Aorta (tissue), 5 donors: ENCODE measurements at places on chromosomes 6 and 20. TPM values are rescaled to one million over a fixed set of nuclear protein-coding genes. Genes with fewer than 3 reads are reported as not detected.

GRCh38 chr6:14450133-14450504 is 332.5 kb downstream of the CD83 start:
- DNase-seq, result no peak

GRCh38 chr20:60201198-60201835 is 243.1 kb downstream of the CDH26 start:
- DNase-seq, result no peak

DNA sequence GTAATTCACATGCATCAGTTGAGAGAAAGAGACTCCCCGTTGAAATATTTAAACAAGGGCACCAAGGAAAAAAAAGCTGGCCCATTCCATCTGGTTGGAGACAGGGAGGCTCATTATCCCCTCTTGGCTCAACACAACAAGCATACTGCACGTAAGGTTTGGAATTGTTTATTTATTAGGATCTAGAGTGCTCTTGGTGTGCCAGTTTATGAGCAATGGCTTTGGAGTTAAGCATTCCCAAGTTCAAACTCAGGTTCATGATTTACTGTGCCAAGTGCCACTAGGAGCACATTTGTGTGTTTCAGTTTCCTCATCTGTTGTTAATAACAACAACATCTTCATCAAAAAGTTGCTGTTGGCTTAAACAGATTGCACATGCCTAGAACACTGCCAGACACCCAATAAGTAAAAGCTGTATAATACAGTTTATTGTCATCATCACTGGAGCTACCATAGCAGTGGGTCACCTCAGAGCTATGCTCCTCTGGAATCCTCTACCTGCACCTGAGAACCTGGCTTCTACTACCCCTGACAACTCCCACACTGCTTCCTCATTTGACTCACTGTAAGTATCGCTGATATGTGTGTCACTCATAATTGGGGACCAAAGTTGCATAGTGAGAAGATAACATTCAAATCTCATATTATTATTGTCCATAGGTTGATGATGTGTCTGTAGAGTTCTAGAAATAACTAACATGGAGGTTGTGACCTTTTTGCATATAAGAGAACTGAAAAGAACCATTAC is 5.4 kb downstream of the SLC17A3 start:
- no peak for DNase-seq

The FHL5 gene
- 413 TPM for total RNA-seq

The ELOVL4 gene
- total RNA-seq, result 3.3 TPM

DNA sequence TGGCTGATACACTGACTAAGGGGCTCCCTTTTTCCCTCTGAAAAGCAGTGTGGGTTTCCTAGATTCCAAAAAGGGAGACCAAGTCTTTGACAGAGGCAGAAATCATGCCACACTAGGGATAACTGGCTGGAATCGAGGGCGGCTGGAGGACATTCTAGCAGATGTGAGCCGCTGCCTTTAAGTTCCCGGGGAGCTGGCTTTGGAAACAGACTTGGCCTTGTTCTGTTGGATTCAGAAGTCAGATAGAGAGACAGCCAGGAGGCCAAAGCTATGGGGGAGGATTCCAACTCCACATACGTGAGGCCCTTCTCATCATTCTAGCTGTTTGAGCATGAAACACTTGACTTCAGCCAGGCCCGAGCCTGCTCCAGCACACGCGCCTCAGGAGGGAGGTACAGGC is 109.9 kb upstream of the FOXC1 start:
- DNase-seq, result no peak

DNA sequence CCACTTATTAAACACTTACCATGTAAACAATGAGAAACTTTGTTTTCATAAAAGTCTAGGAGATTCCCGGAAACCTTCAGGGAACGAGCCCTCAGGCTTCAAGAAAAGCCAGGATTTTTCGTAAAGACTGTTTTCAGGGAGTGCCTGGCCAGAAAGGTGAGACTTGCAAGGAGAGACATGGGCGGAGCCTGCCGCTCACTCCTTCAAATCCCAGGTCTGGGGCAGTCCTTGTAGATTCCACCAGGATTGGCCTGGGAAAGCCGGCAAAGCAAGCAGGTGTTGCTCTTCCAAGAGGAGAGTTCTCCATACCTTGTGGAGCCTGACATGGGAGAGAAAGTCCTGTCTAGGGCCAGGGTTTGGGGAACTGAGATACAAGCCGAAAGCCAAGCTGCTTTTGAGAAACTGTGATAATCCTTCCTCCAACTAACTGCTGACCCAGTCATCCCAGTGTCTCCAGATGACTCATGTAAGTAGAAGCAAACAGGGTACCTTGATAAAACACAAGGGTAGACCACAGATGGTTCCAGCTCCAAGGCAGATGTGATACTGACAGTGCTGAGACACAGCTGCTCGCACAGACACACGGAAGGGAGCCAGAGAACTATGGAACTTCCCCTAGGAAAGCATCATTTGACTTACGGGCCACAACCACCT is 69.4 kb upstream of the NAA20 start:
- DNase-seq, result no peak

GRCh38 chr6:83119742-83120300 is 52.4 kb downstream of the DOP1A start:
- no peak for DNase-seq

GRCh38 chr20:33386673-33387072 is 14.6 kb downstream of the CDK5RAP1 start:
- DNase-seq, result no peak

DNA sequence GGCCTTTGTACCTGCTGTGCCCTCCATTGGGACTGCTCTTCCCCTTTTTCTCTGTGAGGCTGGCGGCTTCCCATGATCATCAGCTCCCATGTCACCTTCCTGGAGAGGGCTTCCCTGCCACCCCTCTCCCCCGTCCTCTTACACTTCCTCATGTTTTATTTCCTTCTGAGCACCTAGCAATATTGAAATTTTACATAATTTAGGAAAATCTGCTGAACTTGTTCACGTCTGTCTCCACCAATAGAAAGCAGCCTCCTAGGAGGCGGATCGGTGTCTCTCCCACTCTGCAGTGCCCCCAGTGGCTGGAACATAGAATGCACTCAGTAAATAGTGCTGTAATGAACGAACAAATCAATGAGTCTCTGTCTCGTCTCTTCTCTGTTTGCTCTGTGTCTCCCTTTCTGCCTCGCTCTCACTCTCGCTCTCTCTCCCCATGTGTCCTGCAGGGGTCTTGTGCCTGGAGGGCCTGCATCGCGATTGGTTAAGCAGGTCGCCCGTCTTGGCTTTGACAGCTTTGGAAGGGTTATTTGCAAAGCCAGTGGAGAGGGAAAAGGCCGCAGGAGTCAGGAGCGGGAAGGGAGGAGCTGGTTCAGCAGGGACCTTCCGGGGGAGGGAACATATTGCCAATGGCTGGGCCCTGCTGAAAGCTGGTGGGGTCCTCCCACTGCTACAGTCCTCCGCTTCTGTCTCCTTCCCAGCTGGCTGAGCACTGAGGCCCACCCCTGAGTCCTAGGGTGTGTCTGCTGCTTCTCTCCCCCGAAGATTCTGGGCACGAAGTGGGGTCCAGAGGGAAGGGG is 12.1 kb upstream of the OCSTAMP start:
- peak; percentile 71 for DNase-seq

- DNase-seq, result peak; percentile 60
Measured at GRCh38 chr20:57387945-57388371, 3.2 kb upstream of the RBM38 start.

The STX11 gene
- 7.0 TPM for total RNA-seq

DNA sequence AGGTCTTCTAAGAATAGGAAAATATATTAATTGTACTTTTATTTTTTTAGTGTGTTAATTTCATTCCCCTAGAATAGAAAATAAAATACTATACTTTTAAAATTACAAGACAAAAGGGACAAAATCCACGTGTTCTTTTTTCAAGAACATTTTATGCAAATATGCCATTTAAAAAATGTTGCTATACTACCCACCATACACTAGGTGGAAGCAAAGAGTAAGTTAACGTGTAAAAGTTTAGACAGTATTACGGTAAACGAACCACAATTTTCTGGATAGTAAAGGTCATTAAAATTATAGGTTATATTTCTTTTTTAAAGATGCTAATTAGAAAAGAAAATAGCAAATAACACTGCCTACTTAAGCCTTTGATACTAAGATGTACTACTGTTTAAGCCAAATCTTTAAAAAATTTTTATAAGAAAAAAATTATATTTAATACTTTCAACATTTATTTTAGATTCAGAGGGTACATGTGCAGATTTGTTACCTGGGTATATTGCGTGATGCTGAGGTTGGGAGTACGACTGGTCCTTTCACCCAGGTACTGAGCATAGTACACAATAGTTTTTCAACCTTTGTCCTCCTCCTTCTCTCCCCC is 287.6 kb downstream of the PHF3 start:
- DNase-seq, result no peak

GRCh38 chr6:139577763-139578604 is 203.5 kb upstream of the CITED2 start:
- DNase-seq, result no peak

DNA sequence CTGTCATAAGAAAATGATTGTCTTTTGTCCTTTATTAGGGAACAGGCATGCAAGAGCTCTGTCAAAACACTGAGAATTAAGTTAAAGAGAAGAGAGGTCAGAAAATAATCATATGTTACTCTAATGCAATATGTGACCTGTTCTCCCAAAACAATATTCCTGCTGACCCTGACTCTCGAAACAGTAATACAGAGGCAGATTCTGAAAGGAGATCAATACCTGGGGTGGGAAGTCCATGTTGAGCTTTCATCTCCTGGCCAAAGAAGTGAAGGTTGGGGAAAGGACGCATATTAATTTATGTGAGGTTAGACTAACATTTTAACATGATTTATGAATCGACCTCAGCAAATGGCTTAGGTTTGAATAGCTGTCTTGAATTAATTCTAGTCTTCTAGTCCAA is 243.0 kb downstream of the PTPRK start:
- DNase-seq, result no peak

The UBE2C gene
- 1.0 TPM for total RNA-seq

- no peak for DNase-seq
Measured at GRCh38 chr6:37525460-37526357, 26.0 kb upstream of the CCDC167 start.

GRCh38 chr20:61871913-61872312 is 193.8 kb downstream of the TAF4 start:
- no peak for DNase-seq

DNA sequence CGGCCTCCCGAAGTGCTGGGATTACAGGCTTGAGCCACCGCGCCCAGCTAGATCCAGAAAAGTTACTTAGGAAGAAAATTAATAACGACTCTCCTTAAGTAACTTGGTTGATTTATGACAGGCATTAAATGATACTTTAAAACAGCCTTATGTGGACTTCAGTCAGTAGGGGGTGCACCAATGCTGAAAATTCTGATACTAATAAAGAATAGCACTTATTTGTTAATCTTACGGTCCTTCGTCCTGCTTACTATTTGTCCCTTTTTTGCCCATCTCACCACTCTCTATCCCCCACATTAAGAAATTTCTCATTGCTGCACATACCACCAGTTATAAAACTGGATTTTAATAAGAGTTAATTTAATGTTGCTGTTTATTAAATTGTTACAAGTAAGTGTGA is 12.7 kb upstream of the PRELID3B start:
- no peak for DNase-seq

DNA sequence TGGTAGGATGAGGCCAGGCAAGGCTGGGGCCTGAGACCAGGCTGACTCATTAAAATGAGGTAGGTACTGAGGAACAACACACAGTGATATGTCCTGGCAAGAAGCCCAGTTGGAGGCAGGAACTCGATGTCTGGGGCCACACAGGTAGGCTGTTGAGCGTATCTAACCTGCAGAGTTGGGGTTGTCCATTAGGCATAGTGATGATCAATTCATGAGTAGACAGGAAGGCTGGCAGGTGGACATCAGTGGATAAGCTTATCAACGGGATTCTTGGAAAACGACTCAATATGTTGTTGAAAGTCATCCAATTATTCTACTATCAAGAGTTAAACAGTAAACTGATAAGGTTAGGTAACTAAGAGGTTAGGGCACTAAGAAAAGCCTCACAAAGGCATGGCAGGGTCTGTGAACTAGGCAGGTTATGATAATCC is 193.2 kb upstream of the COL21A1 start:
- DNase-seq, result no peak

- DNase-seq, result no peak
Measured at GRCh38 chr20:37490663-37491350, 30.2 kb upstream of the NNAT start.

The SEMG1 gene
- total RNA-seq, result not detected

DNA sequence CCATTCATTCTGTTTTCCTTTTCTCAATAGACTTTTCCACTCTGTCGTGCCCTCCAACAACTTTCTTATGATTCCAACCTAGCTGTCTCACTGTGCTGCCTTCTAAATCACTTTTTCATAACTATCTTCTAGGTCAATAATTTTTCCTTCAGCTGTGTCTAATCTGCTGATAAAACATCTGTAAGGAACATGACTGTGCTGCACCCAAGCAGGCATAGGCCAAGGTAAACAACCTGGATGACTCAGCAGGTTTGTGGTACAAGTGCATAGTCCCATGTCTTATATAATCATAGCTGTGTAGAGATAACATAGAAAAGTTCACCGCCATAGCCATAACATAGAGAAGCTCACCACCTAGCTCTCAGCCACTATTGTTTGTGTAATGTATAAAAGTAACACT is 332.3 kb downstream of the PLCB1 start:
- no peak for DNase-seq

GRCh38 chr20:1301031-1301529 is 27.9 kb downstream of the SDCBP2 start:
- no peak for DNase-seq

The ECI2 gene
- total RNA-seq, result 41.8 TPM
